Activated naive CD8-positive, alpha-beta T cell treated with anti-CD3 and anti-CD28 coated beads, Interleukin-2, amount 10 ng/mL, durations not matched to agents 7 days and 5 days (primary cell): ENCODE measurements at places on chromosomes 2 and 18. TPM values are rescaled to one million over a fixed set of nuclear protein-coding genes. Genes with fewer than 3 reads are reported as not detected.

Gene ACSL3
- total RNA-seq = 50.9 TPM

Gene RUFY4
- total RNA-seq = 3.0 TPM

Gene GAL3ST2
- total RNA-seq = 0.22 TPM

Gene MAPK4
- total RNA-seq = not detected
